ENCODE measurements at places on chromosomes 2 and 18.

GRCh38 chr2:105873721-105874120 lies 129.0 kb downstream of the NCK2 start:
- DNase-seq = no peak

DNA sequence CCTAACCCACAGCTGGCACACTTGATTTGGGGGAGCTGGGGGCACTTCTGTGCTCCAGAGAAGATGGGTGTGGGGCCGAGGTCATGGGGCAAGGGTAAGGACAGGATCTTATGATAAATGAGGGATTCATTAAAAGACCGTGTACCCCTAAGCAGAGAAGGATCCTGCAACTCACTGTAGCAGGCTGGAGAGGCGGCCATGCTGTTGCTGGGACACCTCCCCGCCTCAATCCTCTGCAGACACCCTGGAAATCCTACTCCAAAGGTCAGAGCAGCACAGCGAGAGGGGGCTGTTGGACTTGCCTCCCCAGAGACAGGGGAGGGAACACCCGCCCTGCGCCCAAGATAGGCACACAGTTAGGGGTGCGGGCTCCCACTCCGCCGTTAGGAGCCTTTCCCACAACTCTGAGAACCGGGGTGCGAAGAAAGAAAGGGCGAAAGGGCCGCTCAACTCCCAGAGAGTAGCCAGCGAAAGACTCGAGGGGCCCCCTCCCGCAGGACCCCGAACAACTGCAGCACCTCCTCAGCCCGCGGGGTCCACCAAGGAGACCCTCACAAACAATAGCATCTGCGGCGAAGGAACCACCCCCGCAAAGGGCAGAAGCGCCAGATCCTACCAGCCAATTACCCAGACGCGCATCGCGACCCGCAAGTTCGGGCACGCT lies 1.4 kb downstream of the PARD6G start:
- DNase-seq = no peak

DNA sequence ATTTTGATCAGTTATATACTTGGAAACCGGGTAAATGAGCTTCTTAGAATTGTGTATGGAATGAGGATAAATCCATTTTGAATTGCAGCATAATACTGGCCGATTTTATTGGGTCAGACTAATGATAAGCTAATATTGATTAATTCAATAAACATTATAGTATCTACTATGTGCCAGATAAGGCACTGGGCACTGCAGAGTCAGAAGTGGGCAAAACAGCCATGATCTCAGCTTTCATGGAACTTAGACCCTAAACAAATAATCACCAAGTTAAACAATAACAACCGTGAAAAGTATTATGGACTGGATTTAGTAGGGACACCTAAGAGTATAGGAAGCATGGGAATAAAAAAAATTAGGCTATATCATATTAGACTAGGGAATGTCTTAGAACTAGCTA lies 297.0 kb upstream of the PKDCC start:
- DNase-seq = no peak

DNA sequence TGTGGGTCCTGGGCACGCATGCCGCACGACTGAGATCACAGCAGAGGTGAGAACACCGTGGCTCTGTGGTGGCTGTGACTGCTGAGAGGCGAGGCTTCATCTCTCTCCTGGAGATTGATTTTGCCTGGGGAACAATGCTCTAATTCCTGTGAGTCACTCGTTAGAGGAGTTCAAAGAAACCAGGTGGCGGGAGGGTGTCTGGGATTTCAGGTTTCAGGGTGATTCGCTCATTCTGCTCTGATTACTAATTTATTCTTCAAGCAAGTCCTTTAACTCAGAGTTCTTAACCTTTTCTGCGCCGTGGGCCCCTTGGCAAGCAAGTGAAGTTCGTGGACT lies 56.3 kb downstream of the GLI2 start:
- no peak for DNase-seq

GRCh38 chr2:96531872-96532505 lies 4.6 kb upstream of the ARID5A start:
- peak; percentile 84 for DNase-seq

- DNase-seq = no peak
These were observed 55.2 kb upstream of the SEMA4C start for GRCh38 chr2:96924775-96925747.

DNA sequence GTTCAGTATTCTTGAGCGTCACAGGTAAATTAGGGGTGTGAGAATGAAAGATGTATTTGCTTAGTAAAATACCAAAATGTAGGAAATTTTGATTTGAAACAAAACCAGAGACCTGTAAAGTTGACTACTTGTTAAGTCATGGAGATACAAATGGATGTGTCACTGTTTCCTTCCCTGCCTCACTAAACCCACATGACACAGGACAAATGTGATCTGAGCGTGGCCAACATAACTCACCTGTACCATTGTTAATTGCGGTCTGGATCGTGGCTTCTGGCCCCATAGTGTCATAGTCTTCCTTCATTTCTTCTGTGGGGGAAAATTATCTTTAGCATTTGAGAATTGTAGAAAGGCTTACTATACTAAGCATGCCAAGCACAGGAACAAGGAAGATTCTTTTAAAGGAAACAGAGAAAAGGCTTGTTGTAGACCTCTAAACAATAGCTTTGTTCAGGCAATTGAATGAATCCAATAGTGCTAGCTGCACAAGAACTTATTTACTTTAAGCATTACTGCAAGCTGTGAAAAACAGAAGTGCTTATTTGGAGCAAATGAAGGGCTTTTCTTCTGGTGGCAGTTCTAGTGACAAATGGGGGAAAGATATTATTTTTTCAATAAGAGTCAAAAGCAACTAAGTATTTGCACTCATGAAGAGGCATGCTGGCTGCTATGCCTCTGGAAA lies 95.2 kb downstream of the ZEB2 start:
- DNase-seq = no peak

- DNase-seq = no peak
These were observed 1530.9 kb upstream of the LRRTM1 start for GRCh38 chr2:81835321-81836000.

- no peak for DNase-seq
These were observed 28.0 kb upstream of the SLC35F6 start for GRCh38 chr2:26735883-26736588.

DNA sequence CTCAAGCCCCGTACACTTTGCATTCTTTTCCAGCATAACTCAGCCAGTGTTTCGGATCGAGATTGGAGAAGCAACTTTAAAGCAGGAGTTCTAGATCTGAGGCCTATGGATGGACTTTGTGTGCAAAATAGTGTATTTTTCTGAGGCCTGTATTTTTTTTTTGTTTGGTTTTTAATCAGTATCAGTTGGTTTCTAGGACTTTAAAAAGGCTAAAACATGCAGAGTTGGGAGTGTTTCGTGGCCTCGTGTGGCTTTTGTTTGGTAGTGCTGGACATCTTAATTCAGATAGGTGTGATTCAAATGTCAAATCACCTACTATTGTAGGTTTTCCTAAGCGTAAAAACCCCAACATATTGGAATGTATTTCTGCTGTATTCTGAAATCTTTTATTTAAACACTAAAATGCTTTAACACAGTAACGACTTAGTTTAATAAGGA lies 282 bp upstream of the PUS10 start:
- DNase-seq = no peak

GRCh38 chr2:181697571-181697970 lies 17.3 kb upstream of the NEUROD1 start:
- no peak for DNase-seq

GRCh38 chr2:160073284-160073888 lies 11.0 kb upstream of the PLA2R1 start:
- no peak for DNase-seq
